ENCODE measurements at places on chromosomes 1 and 21.

GRCh38 chr1:24424207-24424606 is 8.6 kb downstream of the NIPAL3 start:
- no peak for DNase-seq

DNA sequence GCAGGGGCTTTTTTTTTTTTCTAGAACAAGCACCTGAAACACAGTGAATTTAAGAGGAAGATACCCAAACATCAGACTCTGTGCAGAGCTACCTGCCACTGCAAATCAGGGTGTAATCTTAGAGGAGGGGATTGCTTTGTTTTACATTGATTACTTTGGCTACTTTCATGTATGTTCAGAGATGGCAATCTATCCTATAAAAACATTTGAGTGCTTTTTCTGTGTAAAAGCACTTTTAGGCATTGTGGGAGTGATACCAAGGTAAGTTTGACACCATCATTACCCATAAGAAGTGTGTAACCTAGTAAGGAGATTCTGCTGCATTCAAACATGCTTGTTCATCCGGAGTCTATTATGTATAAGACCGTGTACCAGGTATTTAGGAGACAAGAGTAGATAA is 50.1 kb downstream of the ZFYVE9 start:
- DNase-seq: no peak

DNA sequence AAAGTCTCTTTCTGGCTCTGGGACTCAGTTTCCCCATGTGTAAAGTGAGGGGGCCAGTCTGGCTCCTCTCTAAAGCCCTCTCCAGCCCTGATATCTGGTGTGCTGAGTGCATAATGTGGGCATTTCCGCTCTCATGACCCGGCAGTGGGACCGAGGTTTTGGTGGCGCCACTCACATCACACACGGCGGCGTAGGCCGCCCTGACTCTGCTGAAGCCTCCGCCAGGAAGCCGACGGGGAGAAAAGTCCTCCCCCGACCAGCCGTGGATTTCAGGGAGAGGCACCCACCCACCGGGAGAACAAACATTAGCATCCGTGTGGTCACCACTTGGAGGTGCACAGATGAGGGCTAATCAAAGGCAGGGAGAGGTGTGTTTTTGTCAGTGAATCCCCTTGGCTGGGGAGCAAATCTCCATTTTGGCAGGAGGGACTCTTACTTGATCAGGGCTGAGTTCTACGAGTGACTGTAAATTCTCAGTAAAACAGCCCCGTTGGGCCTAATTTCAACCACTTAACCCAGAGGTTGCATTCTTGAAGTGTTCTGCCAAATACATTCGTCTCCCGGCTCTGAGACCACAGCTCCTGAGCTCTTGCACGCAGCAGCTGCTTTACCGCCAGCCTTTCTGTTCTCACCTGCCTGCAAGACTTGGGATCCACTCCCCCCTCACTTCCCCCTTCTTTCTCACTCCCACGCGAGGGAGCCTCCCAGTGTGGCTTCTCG is 118.2 kb downstream of the FOXD2 start:
- DNase-seq: no peak

- no peak for DNase-seq
Observed at GRCh38 chr1:17377325-17377953, 5.4 kb downstream of the PADI6 start.

- DNase-seq: no peak
Observed at GRCh38 chr1:26060832-26061574, 6.4 kb downstream of the TRIM63 start.

- no peak for DNase-seq
Observed at GRCh38 chr1:192826791-192827546, 18.1 kb downstream of the RGS2 start.

DNA sequence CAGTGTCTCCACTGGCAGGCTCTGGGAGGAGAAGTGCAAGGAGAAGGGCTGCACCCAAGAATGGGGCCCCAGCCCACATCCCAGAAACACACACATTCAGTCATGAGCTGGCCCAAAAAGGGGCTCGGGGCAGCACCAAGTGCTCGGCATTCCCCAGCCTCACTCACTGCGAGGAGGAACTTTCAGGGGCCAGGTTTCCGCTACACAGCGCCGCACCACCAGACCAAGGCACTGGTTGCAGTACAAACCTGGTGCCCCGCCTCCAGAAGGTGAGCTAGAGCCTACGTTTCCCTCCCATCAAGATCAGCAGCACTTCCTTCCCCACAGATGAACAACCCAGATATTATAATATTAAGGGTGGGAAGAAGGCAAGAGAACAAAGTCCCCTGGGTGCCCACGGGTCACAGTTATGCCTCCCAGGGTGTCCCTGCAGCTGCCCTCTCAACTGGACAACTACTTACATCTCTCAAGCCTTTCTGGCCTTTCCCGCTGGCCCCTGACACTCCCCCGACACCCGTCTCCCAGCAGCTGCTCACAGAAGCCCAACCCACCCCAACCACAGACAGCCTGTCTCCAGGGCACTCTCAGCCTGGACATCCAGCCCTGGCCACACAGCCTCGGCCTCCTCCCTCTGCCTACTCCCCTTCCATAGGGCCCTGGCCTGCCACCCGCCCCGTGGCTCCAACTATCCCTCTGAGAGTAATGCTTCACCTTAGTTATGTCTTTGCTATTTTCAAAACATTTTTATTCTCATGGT is 3.8 kb downstream of the PBXIP1 start:
- no peak for DNase-seq

DNA sequence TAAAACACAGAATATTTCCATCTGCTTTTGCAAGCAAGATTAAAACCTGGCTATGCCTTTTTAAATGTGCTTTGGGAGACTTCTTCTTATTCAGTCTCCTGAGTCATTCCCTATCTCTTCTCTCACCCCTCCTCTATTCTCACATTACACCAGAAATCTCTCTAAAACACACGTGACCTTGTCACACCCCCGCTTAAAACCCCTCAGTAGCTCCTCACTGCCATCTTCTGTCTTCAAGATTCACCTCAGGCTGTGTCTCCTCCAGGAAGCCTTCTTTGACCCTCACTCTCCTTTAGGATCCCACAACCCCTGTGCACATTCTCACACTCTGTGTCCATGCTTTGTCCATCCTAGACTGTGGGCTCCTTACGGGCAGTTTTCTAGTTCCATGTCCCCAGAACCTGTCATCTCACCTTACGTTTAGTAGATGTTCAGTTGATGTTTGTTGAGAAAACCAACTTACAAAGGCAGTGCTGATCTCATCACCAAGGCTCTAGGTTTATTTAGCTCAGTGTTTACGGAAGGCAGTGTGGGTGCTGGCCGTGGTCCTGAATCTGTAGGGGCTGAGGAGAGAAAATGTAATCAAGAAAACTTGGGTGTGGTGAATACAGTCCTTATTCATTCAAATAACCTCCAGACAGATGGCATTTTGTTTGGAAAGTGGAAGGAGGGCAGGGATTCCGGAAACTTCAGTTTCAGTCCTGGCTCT is 143.5 kb downstream of the DMRTA2 start:
- DNase-seq: peak; percentile 62

- no peak for DNase-seq
Observed at GRCh38 chr1:172823534-172823933, 164.6 kb downstream of the FASLG start.

DNA sequence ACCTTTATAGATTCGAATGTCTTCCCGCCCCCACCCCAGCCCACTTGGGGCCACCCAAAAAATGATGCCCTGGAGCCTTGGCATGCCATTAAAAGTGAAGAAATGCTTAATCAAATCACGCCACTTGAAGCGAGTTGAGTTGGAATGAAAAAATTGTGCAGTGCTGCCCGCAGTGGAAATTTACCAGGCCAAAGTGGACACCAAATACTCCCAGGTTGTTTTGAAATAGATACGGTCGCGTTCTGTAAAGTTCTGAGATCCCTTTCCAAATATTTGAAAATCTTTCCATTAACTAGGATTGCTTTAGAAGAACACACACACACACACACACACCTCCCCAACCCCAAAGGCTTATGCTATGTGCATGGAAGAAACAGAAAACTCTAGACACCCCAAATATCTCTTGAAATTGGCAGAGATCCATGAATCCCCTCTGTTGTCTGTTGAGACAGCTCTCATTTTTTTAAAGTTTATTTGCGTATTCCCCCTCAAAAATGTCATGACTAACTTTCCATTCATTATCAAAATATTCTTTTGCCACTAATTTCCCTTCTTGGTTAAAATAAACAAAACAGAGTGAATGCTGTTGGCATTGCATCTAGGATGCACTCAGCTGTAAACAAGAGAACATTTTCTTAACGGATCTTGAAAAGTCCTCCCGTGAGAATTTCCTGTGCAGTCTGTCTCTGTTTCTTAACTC is 142.3 kb upstream of the KCNE2 start:
- no peak for DNase-seq

- DNase-seq: no peak
Observed at GRCh38 chr1:45854724-45855123, 51.3 kb downstream of the MAST2 start.

DNA sequence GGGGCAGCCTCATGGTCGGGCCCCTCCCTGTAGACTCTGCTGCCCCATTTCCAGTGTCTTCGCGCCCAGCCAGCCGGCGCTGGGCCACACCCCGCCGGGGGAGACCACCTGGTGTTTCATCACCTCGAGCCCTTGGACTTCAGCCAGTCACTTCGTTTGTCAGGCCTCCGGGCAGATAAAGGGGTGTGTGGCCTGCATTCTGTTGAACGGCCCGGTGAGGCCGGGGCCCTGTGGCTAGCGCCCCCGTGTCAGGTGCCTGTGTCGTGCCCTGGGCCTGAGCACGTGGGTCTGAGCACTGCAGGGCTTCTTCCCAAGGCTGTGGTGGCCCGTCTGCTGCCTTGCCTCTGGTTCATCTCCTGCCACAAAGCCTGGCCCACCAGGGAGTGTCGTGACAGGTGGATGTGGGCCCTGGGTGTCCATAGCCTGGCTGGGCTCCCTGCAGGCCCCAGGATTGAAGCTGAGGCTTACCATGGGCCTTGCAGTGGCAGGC is 65.2 kb upstream of the DIP2A start:
- DNase-seq: no peak

GRCh38 chr1:221727146-221728036 is 14.5 kb downstream of the DUSP10 start:
- no peak for DNase-seq

DNA sequence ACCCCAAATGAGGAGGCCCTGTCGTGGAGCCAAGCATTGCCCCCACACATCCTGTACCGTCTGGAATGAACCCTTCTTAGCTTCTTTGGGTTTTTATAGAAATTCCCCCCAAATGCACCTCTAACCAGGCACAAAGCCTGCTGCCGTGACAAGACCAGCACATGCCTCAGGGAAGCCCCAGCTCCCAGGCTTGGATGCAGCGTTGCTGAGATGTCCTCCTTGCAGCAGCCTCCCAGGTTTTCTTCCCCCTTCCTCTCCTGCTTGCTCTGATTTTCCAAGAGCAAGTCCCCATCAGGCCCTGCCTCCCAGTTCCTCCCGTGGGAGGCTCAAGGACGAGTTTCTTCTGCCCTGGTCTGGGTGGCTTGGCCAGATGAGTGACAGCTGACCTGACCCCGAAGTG is 119.0 kb upstream of the VAMP3 start:
- no peak for DNase-seq

DNA sequence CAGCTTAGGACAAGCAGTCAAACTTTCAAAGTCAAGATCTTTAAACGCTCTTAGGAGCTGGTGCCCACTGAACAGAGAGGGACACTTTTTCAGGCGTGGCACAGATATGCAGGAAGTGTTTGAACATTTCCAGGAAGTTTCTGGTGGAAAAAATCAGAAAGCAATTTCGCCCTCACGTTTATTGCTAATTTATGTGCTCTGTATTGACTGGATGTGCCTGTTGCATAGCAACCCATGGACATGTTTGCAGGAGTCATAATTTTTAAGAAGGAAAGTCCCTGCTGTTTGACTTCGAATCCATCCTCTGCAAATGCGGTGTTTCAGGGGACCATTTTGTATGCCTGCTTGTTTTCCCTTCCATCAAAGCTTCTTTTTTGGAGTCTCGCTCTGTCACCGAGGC is 239.9 kb upstream of the IRF2BP2 start:
- no peak for DNase-seq

DNA sequence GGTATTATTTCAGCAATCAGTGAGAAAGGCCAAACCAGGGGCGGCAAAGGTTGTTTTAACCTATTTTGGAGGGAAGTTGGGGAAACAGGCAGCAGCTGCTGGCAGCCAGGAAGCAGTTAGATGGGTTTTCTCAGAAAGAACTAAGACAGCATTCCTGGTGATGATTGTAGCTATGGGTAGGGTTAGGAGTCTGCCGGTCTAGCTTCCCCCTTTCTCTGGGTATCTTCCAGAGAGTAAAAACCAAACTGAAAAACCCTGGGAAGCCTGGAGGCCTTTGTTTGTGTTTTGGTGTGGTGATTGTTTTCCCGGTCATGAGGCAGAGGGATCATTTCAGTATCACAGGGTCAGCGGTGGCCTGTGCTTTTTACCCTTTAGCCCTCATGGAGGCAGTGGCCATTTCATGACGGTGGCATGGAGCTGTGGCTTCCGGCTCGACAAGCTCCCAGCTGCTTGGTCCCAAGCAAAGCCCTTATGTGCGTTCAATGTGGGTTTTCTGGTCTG is 19.5 kb upstream of the TNFRSF1B start:
- DNase-seq: no peak

- no peak for DNase-seq
Observed at GRCh38 chr1:119739150-119739549, 27.4 kb downstream of the PHGDH start.

DNA sequence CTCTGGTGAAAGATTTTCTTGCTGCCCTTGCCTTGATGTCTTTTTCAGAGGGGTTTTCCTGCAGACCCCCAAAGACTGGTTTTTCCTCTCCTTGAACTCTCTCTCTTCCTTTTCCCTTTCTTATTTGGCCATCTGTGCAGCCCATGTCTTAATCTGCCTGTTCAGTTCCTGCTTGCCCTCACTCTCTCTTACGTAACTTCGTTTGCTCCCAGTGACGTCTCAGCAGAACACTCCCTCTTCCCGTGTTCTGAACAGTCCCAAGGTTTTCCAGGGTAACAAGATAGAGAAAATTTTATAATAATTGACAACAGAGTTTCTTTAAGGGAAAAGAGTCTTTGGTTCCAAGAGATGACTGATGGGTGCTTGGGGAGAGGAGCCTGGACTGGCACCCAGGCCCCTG is 109.1 kb upstream of the LMO4 start:
- DNase-seq: no peak

DNA sequence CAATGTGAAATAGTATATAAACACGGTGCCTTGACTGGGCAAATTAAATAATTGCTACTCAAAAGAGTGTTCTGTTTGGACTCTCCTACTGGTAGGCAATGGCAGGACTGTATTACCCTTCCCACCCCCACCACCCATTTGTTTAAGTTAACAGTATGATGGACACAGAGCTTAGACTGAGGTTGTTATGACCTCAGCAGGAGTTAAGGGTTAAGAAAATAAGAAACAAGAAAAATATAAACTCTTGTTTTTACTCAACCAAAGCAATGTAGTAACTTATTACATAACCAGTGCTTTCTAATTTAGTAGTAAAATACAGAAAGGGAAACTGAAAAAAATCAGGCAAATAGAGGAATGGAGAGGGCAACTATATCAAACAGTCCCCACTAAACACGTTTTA is 19.9 kb upstream of the SERPINC1 start:
- DNase-seq: no peak

- DNase-seq: peak; percentile 7
Observed at GRCh38 chr1:215201283-215201682, 118.7 kb downstream of the KCNK2 start.

Data from renal cortex interstitium (tissue), 15 donors.